ENCODE measurements at places on chromosomes 13 and 19.

- H3K4me3 ChIP-seq: no peak overlapping the region
- peaks cover 4% of the 10 kb centered on the region for H3K36me3 ChIP-seq
- DNase-seq: no peak
- peaks cover 3% of the 10 kb centered on the region for H3K4me1 ChIP-seq
These were observed 27.5 kb downstream of the CERS1 start for GRCh38 chr19:18868380-18869022.

DNA sequence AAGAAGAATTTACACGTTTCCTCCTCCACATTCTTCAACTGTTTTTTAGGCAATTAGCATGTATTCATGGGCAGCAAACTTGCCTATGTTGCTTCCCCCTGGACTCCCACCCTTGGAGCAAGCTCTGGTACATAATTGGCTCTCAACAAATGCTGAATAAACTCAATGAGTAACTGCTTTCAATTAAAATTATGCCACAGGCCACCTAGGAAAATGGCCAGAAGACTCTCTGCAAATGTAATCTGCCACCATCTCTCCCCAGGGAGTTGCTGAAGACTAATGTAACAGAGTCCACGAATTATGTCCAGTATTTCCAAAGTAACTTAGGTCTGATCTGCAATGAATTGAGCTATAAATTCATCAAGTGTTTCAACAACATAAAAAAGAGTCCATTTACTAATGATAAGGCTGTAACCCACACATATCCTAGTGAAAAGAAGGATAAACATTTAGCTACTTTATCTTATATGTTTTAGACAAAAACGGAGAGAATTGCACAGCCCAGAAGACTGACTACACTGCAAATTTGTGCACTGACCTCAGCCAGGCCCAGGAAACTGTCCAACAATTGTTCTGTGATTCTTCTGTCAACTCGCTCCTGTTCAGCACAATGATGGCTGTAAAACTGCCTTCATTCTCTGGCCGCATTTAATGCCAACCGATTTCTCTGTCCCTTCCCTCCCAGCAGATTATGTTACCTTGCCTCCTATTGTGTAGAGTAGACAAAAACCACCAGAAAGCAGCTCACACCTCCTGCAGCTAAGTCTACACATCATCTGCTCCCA lies 808.6 kb upstream of the ARGLU1 start:
- H3K27ac ChIP-seq: no peak overlapping the region
- H3K36me3 ChIP-seq: no peaks in the 10 kb centered on the region
- no peak overlapping the region for H3K4me3 ChIP-seq
- H3K27me3 ChIP-seq: no peaks in the 10 kb centered on the region
- H3K4me1 ChIP-seq: peaks cover 5% of the 10 kb centered on the region

DNA sequence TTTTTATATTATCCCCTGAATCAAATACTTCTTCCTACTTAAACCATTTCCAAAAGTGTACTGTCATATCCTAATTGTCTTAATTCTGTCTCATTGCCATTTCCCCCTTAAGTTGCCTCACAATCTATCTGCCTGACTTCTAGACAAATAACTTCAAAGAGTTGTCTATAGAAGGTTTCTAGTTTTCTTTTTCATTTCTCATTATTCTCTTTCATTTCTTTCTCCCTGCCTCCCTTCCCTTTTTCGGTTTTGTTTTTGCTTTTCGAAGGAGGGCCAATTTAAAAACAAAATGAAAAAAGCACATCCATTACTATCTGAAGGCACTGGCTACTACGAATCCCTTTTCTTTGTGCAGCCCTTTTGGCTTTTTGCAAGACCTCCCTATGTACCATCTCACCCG lies 367.2 kb downstream of the DNAJC15 start:
- DNase-seq: no peak
- no peaks in the 10 kb centered on the region for H3K27me3 ChIP-seq
- no peaks in the 10 kb centered on the region for H3K4me1 ChIP-seq
- H3K36me3 ChIP-seq: no peaks in the 10 kb centered on the region
- no peak overlapping the region for H3K4me3 ChIP-seq

DNA sequence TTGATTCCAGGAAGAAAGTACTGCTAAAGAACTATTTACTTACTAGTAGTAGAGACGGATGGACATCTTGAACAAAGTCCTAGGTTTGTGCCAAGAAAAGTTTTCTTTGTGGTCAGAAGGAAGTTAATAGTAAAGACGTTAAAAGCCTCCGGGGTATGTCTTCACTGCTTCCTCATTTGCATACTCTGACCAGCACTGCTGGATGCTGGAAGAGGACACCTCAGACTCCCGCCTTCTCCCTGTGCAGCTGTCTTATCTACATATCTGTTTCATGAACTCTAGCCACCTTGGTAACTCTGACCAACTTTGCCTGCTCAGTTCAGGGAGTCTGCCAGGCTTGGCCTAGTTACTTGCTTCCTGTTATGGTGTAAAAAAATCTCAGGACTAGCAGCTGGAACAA lies 1109.1 kb upstream of the MIR17HG start:
- DNase-seq: peak; percentile 51
- no peaks in the 10 kb centered on the region for H3K27me3 ChIP-seq
- no peaks in the 10 kb centered on the region for H3K4me1 ChIP-seq
- H3K4me3 ChIP-seq: no peak overlapping the region
- H3K27ac ChIP-seq: no peak overlapping the region
- H3K36me3 ChIP-seq: no peaks in the 10 kb centered on the region

GRCh38 chr19:3358689-3359014 lies 7.7 kb upstream of the NFIC start:
- no peak for DNase-seq
- no peaks in the 10 kb centered on the region for H3K36me3 ChIP-seq
- H3K4me1 ChIP-seq: no peaks in the 10 kb centered on the region
- peaks cover 49% of the 10 kb centered on the region for H3K27me3 ChIP-seq
- H3K27ac ChIP-seq: no peak overlapping the region

All from mesendoderm (in vitro differentiated cells).